ENCODE measurements at places on chromosomes 3 and 15.

GRCh38 chr3:108089579-108089978 is 1.3 kb downstream of the CD47 start:
- no peak for DNase-seq

GRCh38 chr3:58092521-58092920 is 84.3 kb downstream of the FLNB start:
- no peak for DNase-seq

DNA sequence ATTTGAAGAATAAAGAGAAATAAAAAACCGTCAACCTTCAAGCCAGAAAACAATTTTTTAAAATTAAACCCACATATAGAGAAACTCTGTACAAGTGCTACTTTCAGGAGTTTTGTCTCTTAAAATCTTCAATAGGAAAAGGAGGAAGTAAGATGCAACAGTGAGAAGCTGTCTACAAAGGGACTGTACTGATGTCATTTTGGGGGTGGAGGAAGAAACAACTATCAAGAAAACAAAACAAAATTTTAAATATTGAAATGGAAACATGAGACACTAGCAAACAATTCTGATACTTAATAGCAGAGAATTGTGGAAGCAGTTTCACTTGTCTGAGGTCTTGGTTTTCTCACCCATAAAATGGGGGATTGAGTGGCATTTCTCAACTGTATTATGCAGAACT is 84.4 kb downstream of the SLMAP start:
- no peak for DNase-seq

DNA sequence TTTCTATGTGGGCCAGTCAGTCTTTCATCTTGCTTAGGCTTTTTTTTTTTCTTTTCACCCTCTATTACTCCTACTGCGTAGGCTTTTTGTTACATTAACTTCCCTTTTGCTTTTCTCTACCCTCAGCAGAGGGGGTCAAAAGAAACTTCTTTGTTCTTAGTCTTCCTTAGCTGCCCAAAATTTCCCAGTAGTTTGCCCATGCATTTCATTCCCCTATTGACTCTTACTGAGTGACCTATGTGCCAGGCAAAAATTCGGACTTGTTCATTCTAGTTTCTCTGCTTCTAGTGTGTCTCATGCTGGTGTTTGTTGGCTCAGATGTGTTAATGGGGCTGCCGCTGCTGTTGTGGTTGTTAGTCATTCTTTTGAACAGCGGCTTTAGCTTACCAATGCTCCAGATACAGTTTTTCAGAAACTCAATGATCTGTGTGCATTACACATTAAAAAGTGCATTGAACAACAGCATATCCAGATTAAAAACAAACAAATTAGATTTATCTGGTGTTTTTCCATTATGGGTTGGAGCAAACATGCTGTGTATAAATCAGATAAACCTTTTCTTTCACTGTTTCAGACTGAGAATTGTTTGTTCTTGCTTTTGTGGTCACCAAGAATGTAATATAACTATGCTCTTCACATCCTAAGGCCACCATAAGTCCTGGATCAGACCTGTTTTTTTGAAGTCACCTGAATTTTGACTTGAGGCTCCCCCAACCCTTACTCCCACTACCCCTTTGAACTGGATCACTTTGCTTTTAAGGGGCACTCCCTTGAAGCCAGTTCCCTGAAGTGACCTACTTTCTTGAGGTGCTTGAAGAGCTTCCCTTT is 43.1 kb downstream of the PDE8A start:
- DNase-seq: no peak

DNA sequence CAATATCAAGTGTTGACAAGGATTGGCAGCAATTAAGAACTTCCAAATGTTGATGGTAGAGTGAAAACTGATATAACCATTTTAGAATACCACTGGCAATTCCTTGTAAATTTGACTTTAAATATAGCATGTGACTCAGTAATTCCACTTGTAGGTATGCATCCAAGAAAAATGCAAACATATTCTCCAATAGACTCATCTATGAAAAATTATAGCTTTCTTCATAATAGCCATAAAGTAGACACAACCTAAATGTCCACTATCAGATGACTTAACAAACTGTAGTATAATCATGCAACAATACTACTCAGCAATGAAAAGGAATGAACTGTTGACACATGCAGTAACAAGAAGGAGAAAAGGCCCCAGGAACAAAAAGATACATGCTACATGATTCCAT is 988.1 kb downstream of the FHIT start:
- DNase-seq: no peak

GRCh38 chr3:101963902-101964362 is 114.6 kb downstream of the NFKBIZ start:
- peak; percentile 1 for DNase-seq

DNA sequence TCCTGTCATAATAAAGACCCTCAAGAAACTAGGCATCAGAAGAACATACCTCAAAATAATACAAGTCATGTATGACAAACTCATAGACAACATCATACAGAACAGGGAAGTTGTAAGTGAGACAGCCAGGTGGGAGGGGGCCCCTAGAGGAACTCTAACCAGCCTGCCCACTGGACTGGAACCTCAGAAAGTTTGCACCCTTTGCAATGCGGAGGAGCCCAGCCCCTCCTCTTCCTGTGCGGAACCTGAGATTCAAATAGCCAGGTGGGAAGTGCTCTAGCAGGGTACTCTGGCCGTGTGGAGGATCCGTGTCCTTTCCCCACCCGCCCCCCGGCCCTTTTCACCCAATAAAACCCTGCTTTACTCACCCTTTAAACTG is 387.0 kb upstream of the CBLB start:
- no peak for DNase-seq

DNA sequence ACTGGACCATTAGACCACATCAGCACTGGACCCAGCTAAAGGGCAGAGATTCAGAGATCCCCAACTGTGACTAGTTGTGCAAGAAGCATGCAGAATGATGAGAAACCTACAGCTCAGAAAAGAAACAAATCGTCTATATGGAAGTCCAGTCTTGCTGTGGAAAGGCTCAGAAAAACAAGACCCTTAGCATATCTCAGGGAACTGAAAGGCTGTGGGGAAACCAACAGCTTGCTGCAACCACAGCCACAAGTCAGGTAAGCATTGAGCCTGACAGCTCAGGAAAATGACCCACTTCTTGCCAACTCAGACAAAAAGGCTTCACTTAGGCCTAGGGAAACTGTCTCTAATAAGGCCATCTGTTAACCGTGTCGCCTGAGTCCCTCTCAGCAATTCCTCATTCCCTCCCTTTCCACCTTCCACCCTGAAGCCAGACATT is 145.6 kb downstream of the LSAMP start:
- DNase-seq: no peak

DNA sequence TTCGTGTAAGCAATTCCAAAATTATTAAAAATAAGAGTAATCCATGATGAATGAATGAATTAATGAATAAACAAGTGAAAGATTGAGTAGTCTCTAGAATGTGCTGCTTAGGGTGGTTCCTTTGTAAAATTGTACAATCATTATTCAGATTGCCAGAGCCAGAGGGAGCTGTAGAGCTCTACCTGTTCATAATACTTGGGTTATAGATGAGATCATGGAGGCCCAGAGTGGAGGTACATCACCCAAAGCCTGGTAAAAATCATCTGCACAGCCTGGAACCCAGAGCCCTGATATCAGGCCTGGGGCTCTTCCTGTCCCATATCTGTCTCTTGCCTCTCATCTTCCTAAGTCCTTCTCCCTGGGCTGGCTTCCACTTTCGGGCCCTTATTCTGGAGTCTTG is 297.2 kb downstream of the RPLP1 start:
- DNase-seq: no peak

DNA sequence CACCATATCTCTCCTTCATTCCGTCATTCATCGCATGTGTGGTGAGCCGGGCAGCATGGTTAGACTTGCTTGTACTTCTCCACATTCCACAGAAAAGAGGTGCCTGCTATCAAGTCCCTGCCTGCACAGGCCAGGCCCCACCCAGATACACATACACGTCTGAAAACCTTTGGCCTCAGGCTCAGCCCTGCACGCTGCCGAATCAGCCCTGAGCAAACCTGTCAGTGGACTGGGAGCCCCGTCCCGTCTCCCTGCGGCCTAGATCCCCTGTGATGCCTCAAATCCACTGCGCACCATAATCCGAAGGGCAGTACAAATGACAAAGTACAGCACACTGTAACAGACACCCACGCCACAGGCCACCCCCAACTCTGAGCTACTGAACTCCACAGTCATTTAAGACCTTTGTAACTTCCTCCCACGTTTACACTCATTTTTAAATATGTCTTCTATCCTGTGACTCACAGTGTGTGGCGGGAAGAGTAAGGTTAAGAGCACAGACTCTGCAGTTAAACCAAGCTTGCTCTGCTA is 67.1 kb downstream of the MB21D2 start:
- peak; percentile 18 for DNase-seq

- DNase-seq: no peak
Observed at GRCh38 chr3:8899876-8900460, 63.3 kb downstream of the RAD18 start.

- DNase-seq: no peak
Observed at GRCh38 chr3:64265646-64266045, 40.4 kb upstream of the PRICKLE2 start.

DNA sequence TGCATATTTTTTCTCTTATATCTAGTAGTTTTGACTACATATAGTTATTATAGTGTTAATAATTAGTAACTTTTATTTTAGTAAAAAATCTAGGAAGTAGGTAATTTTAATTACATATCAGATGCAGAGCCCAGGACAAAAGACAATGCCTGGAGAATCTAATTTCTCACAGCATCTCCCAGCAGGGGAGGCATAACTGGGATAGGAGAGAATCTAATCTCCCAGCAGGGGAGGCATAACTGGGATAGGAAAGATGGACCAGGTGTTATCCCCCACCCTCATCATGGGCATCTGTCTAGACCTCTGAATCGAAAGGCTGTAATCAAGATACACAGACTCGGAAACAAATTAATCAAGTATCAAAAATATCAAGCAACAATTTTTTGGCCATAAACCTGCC is 58.2 kb downstream of the OSTN start:
- no peak for DNase-seq

GRCh38 chr15:75352186-75353080 is 5.6 kb downstream of the NEIL1 start:
- no peak for DNase-seq

DNA sequence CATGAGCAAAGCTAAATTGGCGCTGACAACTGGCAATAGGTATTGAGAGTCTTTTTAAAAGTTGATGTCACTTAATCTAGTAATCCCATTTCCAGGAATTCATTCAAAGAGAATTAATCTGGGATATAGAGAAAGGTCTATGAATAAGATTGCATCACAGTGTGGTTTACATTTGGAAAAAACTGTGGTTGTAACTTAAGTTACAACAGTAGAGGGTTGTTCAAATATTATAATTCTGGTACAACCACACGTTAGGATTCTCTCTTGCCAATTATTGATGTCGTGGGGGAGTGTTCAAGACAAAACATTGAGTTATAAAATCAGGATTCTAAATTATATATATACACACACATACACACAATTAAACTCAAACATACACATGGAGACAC is 79.8 kb downstream of the LIPC start:
- no peak for DNase-seq

DNA sequence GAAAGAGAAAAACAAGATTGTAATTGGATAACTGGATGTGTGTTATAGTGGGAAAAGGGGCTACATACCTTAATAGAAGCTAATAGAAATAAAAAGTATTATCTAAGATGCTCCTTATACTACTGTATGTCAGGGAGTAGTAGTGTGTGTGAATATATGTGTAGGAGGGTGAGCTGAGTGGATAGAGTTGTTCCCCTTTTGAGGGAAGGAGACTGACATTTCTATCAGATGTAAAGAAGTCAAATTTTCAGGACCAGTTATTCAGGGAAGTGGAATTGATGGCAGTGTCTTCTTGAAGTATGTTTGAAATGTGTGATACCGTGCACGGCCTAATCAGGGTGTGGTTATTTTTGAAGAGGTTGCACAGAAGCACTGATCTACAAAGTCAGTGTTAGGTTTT is 49.1 kb downstream of the PCOLCE2 start:
- DNase-seq: no peak

- DNase-seq: no peak
Observed at GRCh38 chr15:64754663-64755426, 20.5 kb downstream of the RBPMS2 start.

- DNase-seq: no peak
Observed at GRCh38 chr3:110624576-110624975, 447.0 kb upstream of the NECTIN3 start.

DNA sequence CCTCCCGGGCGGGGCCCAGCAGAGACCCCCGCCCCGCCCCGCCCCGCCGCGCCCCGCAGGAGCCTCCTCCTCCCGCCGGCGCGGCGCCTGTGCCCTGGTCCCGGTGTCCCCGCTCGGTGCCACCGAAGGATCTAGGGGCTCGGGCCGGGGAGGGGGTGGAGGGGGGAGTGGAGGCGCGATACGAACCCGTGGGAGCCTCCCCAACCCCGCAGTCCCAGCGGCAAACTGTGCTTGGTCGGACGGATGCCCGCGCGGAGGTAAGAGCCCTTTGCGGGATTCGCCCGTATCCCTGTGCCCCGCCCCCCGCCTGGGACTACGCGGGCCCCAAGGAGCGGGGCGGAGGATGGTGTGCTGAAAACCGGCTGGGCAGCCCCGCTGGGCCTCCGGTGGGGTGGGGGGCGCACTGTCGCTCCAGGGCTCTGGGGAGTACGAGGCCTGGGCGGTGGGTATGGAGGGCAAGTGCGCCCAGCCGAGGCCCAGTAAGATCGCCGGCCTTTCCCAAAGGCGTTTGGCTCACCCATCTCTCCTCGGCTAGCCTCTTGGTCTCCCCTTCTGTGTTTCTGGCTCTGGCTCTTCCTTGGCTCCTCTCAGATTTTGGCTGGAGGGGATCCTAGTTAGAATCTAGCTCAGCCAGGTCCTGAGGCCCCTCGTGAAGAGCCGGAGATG is 65.6 kb upstream of the POLG start:
- DNase-seq: no peak

DNA sequence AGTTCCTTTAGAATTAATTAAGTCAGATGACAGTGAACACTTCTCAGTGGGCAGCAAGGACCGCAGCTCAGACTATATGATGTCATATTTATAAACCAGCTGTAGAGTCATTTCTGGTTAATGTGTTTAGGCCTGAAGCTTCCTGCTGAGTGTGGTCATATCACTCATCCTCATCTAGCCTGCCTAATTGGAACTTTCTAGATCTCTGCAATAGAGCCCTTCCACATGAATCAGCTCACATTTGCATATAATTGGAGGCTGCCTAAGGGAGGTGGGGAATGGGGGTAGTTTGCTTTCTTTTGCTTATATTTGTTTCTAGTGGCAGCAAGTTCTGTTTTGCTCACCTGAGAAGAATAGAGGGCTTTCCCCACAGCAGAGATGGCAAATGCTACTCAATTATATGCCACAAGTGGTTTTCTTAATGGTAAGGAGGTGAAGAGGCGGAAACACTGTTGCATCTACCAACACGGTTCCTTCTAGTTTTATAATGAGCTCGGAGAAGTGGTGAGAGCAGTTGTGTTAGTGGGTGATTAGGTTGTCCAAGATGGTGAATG is 148.1 kb downstream of the KLHL25 start:
- no peak for DNase-seq

Measured in stimulated activated CD4-positive, alpha-beta T cell treated with anti-CD3 and anti-CD28 coated beads, Interleukin-15, amount 100 ng/mL, for 1 hour (primary cell).